ENCODE measurements at places on chromosomes 5 and 9.

GRCh38 chr5:109349388-109349787 is 60.4 kb downstream of the PJA2 start:
- DNase-seq: no peak

- DNase-seq: no peak
Observed at GRCh38 chr5:82858151-82859025, 218.8 kb downstream of the TMEM167A start.

- DNase-seq: no peak
Observed at GRCh38 chr9:125889476-125890419, 142.6 kb downstream of the PBX3 start.

DNA sequence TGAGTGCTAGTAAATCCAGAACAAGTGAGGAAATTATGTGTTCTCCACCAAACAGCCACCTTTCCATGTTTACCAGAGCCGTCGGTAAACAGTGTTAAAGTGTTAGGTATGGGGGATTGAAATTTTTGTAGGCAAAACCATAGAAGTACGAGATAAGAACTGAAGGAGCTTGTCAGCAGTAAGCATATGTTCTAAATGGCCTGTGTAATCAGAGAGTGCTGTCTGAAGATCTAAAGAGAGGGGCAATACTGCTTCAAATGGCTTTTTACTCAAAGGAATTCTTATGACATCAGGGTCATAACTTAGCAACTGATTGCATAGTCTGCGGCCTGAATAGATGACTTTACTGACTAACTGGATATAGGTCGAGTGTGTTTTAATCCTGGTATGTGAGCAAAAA is 13.4 kb upstream of the TEX10 start:
- DNase-seq: no peak

GRCh38 chr5:167851416-167851815 is 440.0 kb upstream of the WWC1 start:
- no peak for DNase-seq

GRCh38 chr9:14434158-14434504 is 120.2 kb upstream of the NFIB start:
- DNase-seq: no peak

GRCh38 chr9:15289603-15290002 is 17.4 kb downstream of the TTC39B start:
- DNase-seq: no peak

GRCh38 chr9:120379611-120380010 is 200.4 kb downstream of the CDK5RAP2 start:
- no peak for DNase-seq

- no peak for DNase-seq
Observed at GRCh38 chr9:91417602-91418214, 5.9 kb downstream of the NFIL3 start.

GRCh38 chr9:70117835-70118319 is 74.2 kb downstream of the MAMDC2 start:
- no peak for DNase-seq

GRCh38 chr5:94891972-94892371 is 273.5 kb downstream of the SLF1 start:
- DNase-seq: no peak

DNA sequence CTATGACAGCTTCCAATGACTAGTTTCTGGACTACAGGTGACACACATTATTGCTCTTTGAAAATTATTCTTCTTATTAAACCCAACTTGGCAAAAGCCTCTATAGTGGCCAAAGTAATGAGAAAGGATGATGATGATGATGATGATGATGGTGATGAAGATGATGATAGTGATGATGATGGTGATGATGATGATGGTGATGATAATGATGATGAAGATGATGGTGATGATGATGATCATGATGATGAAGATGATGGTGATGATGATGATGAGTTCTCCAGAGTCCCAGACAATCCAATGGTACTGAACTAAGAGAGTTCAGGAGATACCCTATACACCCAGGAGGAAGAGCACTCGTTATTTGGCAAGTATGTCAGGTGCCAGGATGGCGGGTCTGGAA is 739.4 kb downstream of the IRX1 start:
- no peak for DNase-seq

DNA sequence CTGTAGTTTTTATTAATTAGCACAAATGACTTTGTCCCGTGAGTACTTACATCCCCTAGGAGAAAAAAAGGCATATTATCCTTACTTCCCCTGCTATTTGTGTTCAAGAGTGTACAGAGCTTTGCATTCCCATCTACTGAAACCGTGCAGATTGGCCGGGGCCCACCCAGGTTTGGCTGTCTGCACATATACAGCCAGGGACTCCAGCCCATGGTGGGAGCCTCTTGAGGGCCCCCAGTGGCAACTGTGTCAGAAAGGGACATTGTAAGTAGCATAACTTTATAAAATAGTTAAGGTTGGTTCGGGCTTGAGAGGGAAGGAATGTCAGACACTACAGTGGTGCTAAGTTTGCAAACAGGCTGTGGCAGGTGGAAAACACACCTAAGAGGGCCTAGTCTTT is 24.7 kb downstream of the PHF2 start:
- DNase-seq: no peak

DNA sequence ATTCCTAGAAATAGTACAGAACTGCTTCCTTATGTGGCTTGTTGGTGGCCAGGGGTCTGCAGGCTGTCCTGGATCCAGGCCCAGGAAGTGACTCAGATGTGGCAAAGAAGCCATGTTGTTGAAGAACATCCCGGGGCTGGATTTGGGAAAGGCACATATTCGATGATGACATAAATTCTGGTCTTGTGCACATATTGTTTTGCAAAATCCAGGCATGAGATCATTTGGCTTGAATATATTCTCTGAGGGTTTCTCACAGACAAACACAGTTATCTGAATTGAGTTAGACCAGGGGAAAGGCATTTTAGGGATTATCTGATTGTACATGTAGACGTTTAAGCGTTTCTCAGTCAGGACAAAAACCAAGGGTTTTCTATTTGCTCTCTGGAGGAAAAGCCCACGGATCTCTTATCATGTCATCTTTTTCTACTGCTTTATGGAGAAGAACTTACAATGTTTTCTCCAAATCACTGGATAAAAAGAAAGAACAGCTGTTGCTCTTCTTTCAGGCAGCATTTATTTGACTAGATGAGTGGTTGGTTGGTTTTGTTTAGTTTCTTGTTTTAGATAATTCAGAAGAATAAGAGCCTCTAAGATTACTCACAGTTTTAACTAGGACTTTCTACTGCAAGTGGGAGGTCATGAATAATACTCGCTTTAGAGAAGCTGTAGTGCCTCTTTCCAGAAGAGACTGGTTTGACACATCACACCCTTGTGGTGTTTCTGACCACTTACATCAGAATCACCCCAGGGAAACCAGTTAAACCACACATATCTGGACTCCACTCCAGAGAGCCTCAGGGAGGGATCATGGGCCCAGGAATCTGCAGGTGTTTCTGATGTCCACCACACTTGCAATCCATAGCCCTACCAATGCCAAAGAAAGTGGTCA is 29.5 kb upstream of the LHFPL2 start:
- no peak for DNase-seq

GRCh38 chr5:61420016-61420415 is 88.0 kb downstream of the ZSWIM6 start:
- DNase-seq: no peak

DNA sequence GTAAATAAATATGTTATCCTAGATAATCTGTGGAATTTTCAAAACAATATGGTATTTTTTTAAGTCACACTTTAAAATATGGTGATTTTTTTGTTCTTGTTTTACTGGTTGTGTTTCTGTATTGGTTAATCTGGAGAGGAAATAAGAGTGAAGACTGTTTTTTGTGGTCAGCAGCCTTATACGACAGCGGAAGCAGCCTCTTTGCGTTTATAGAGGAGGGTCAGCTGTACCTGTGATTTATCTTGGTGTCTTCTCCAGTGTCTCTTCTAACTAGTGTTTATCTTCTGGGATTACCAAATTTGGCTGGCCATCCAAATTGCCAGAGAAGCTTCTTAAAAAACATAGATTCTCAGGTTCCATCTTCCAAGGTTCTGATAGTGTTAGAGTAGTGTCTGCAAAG is 58.7 kb downstream of the ICE1 start:
- no peak for DNase-seq

DNA sequence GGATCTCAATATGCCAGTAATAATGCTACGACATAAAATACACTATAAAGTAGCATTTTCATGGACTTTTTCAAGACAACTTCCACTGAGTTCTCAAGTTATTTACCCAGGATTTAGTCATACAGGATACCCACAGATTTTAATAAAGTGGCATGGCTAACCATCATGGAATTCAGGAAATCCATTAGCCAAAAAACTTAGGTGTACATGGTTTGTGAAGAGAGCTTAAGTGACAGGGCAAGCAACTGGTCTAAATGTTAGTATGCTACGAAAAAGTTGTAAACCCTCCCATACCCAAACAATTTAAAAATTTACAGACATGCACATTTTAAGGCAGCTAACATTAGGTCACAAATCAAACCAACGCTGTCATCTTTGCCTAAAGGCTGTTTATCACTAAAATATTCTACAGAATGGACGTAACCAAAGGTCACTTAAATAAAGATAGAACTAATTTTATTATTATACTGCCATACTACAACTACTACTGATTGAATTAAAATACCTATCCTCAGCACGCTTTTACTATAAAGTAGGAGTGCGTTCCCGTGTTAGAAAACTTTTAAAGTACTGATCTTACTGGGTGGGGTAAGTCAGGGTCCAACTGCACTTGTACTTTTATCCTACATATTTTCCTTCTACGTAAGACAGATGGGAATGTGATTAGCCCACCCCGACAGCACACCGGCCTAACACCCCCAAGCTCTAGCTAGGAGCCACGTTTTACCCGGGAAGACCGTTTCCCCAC is 1.1 kb downstream of the UBTD2 start:
- no peak for DNase-seq

DNA sequence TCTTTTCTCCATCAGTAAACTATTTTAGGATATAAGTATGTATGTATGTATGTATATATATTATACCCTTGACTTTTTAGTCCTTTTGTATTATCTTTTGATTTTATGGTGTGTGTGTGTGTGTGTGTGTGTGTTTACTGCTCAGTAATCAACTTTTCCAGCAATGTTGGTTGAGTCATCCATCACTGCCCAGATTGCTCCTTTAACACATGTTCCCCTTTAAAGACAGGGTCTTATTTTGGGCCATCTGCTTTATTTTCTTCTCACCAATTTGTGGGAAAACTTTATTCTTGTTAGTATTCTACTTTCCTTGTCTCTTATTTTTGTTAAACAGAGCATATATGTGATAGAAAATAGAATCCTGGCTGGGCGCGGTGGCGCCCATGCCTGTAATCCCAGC is 28.1 kb downstream of the ANKRD33B start:
- DNase-seq: no peak

GRCh38 chr5:102090770-102091169 is 205.3 kb downstream of the SLCO4C1 start:
- no peak for DNase-seq

- DNase-seq: no peak
Observed at GRCh38 chr5:96329886-96330529, 103.0 kb downstream of the PCSK1 start.

- no peak for DNase-seq
Observed at GRCh38 chr9:129254566-129255287, 76.7 kb upstream of the IER5L start.

DNA sequence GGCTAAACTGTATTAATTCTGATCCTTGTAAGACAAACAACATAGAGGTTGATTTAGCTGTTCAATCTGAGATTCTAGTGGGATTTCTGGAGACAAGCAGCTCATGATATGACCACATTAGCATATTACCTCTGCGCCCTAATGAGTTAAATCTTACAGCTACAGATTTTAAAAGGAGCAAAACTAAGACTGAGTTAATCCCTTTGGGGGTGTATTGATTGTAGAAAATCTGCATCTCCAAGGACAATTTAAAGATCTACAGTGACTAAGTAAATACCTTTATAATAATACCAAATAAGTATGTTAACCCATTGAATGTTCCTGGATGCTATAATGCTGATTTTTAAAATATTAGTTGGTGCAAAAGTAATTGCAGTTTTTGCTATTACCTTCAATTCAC is 33.2 kb downstream of the ADAMTSL1 start:
- no peak for DNase-seq

DNA sequence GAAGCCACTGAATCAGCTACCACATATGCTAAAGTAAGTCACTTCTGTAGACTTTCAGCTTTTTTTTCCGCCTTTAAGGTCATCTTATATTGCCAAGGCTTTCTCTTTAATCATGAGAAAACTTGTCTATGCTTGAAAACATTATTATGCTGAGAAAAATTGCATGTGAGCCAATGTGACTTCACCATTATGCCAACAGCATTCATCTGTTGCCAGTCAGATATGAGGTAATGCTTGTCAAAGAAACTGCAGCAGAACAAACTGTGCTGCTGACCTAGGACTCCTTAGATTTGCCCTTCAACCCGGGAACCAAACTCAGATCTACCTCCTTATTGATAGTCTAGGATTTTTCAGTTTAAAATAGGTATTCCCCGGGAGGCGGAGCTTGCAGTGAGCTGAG is 34.3 kb downstream of the SLC44A1 start:
- no peak for DNase-seq

GRCh38 chr9:121748727-121749423 is 97.4 kb downstream of the DAB2IP start:
- DNase-seq: no peak

- DNase-seq: no peak
Observed at GRCh38 chr5:106658150-106658549, 1012.6 kb downstream of the EFNA5 start.

DNA sequence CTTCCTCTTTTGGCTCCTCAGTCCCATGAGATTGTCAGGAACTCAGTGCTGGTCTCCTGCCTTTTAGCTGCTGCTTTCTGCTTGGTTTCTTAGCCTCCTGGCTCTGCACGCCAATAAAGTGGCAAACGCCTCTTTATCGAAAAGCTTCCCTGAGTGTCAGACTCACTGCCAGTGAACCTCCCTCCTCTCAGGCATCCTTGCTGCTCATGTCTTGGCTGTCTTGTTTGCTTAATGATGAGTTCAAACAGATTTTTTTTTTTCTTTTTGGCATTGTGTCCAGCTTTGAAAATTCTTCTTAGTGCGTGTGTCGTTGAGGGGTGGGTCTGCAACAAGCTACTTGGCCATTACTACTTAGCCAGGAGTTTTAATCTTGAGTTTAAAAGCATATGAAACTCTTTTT is 14.9 kb downstream of the RASGRF2 start:
- no peak for DNase-seq

GRCh38 chr5:53430618-53431252 is 49.7 kb upstream of the FST start:
- DNase-seq: no peak

DNA sequence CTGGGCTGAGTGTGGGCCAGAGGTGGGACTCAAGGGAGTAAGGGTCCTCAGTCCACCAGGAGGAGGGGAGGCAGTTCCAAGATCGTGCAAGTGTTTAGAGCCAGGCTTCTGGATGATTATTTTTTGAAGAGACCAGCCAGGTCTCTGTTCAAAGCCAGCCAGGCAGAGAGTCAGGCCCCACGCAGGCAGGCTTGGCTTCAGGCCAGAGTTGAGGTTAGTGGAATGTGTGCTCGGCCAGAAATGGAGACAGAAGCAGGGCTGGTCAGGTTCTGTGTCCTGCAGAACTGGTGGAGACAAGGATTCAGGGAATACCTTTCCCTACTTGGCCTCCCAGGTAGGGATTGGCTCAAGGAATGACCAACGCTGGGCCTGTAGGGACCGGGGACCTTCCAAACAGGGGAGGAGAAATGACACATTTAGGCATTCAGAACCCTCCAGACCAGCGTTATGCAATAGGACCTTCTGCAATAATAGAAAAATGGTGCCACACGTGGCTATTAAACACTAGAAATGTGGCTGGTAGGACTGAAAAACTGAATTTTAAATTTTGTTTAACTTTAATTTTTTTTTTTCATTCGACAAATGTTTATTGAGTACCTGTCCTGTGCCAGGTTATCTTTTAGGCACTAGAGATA is 106.2 kb downstream of the CMYA5 start:
- DNase-seq: no peak

Measured in iPS DF 6.9 (cell line).